ENCODE measurements at places on chromosomes 11 and 22.

DNA sequence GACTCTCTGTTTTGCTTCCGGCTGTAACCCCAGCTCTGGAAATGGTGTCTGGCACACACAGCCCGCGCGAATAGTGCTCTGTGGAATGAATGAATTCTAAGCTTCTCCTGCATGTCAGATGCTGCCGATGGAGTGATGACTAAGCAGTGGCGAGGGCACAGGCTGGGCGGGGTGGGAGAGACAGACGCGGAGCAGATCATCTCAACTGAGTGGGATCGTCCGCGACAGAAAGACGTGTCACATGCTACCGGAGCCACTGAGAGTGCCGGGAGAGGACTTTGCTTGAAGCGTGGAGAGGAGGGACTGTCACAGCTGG lies 334.5 kb downstream of the CTTN start:
- DNase-seq: no peak

GRCh38 chr11:19225581-19225980 lies 15.2 kb downstream of the E2F8 start:
- no peak for DNase-seq

DNA sequence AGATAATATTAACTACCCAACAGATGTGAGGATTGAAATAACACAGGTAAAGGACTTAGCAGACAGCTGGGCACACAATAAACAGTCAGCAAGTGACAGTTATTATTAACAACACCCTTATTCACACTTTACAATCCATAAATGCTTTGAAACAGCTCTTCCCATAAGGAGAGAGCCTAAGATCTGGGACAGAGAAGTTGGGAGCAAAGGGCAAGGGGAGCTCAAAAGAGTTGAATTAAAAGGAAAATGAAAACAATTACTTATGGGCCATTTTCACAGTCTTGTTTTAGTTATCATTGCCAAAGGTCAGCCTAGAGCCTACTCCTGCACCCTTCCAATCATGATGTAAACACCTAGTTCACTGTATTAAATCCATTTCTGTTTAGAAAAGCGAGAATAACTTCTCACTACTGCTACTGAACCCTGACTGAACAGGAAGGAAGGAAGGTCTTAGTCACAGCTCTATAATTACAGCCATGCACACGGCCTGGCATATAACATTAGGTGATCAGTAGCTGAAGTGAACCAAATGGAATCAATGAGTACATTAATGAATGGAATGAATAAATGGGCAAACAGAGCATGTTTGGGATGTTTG lies 111.3 kb downstream of the PLEKHA7 start:
- DNase-seq: no peak

GRCh38 chr11:76512851-76513653 lies 68.2 kb downstream of the EMSY start:
- no peak for DNase-seq

DNA sequence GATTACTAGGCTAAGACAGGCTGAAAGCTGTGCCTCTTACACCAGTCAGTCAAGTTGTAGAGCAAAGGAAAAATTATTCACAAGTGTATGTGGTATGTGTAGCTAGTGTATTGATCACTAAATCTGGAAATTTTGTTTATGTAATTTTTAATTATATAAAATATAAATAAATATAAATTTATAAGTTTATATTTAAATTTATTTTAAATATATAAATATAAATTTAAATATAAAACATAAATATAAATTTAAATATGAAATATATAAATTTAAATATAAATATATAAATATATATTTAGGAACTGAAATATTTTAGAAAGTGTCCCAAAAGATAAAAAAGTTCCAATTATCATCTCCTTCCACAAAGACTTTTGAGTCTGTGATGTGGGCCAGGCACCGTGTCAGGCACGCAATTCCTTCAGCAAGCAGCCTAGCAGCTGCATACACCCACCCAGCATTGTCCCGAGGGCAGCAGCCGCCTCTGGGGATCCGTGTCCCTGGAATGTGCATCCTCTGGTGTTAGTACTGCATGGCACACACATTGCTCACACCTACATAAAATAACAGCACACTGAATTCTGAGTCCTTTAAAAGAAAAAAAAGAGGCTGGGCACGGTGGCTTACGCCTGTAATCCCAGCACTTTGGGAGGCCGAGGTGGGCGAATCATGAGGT lies 1098.0 kb downstream of the BRD1 start:
- DNase-seq: no peak

DNA sequence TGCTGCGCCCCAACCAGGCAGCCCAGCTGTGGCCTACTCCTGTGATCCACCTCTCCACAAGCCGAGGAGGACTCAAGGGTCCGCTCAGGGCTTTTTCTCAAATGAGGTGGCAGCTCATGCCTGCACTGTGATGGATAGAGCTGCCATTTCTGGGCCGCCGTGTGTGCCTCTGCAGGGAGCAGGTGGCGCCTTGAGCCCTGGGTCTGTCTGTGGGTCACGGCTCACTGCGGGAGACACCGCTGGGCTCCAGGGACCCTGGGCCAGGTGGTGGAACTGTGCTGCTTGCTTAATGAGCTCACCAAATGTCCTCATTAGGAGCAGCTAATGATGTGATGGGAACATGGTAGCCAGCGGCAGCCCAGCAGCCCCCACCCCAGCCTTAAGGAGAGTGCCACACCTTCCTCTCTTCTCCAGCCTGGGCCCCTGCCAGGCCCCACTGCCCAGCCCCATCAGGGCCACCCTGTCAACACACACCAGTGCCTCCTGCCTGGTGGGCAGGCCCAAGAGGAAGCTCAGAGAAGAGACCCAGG lies 50.8 kb downstream of the DHCR7 start:
- no peak for DNase-seq

DNA sequence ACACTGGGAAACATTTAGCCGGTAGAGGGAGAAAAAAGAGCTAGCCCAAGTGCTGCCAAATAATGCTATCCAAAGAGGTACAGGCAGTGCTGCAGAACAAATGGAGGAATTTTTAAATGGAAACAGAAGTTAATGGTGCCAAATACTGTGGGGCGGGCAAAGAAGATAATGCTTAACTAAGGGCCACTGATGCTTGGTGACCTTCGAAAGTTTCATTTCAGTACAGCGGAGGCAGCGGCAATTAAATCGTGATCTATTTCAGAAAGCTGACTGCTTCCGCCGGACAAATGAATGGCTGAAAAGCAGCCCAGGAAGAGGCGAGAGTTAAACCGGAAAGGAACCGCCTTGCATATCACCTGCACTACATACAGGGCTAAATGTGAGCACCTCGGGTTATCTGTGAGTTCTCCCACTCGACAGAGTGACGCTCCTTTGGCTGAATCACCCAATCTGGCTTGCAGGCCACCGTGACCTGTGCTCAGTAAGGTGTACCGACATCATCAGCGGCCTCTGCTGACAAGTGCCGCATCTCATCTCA lies 42.1 kb downstream of the CADM1 start:
- DNase-seq: no peak

All from natural killer cell treated with Interleukin-12 subunit alpha and Interleukin-12 subunit beta and Interleukin-15 and Interleukin-18, amount 100 ng/mL, for 72 hours (primary cell).